A172 (cell line): ENCODE measurements at places on chromosomes 12 and 14. TPM values are rescaled to one million over a fixed set of nuclear protein-coding genes. Genes with fewer than 3 reads are reported as not detected.

The EIF2S3B gene
- 17.1 and 27.3 TPM in 2 replicates for total RNA-seq

The ADAMTS20 gene
- 0.22 TPM in 1 of 2 replicates, not detected in the other for total RNA-seq

The SUDS3 gene
- total RNA-seq, result 26.5 and 56.3 TPM in 2 replicates

The IQSEC3 gene
- total RNA-seq, result not detected in 2 replicates

The AKAP6 gene
- total RNA-seq, result 7.1 and 11.3 TPM in 2 replicates

The ALX1 gene
- not detected in 2 replicates for total RNA-seq

The PTCSC3 gene
- total RNA-seq, result not detected in 2 replicates

The RPS6KA5 gene
- total RNA-seq, result 5.8 and 8.8 TPM in 2 replicates

The CFAP251 gene
- total RNA-seq, result 1.3 and 3.8 TPM in 2 replicates

DNA sequence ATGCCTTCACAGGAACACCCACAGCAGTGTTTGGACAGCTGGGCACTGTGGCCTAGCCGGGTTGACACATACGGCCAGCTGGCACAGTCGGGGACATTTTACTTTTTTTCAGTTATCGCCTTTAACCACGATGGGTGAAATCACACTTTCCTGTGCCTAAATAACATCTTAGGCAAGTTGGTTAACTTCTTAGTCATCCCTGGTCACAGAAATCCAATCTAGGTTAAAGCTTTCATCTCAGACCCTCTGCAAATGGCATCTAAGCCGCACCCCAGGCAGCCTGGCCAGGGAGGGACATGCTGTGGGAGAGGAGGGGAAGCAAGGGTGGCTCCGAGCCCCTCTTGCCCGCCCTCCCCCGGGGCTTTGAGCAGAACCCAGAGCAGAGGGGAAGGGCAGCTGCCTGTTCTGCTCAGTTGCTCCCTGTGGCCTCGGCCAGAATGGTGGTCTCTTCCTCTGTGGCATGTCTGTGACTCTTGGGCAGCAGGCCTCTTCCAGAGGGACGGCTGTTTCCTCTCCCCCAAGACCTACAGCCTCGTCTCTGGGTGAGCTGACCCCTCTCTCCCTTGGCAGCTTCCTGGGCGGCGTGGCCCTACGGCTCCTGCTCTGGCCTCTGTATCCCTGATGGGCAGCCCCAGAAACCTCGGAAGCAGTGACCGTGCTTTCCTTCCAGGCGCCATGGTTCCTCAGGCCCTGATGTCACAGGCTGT lies 85.4 kb upstream of the DYNC1H1 start:
- DNase-seq, result no peak

- DNase-seq, result peak; percentile 40
These were observed 100.0 kb downstream of the ARF6 start for GRCh38 chr14:49992901-49993339.

- DNase-seq, result no peak
These were observed 24.3 kb downstream of the CMA1 start for GRCh38 chr14:24483604-24484252.

- DNase-seq, result peak; percentile 1
These were observed 228.5 kb upstream of the G2E3 start for GRCh38 chr14:30330445-30330844.

GRCh38 chr12:47949441-47950341 lies 13.7 kb upstream of the TMEM106C start:
- peak; percentile 78 for DNase-seq

GRCh38 chr14:33254342-33254741 lies 315.7 kb downstream of the NPAS3 start:
- DNase-seq, result no peak

- peak; percentile 40 for DNase-seq
These were observed 747 bp downstream of the IRF2BPL start for GRCh38 chr14:77027538-77028383.

GRCh38 chr12:40032433-40033241 lies 73.2 kb downstream of the SLC2A13 start:
- DNase-seq, result no peak
